Hair follicle dermal papilla cell (primary cell): ENCODE measurements at places on chromosomes 3 and 15. TPM values are rescaled to one million over a fixed set of nuclear protein-coding genes. Genes with fewer than 3 reads are reported as not detected.

The NMNAT3 gene
- total RNA-seq: 0.97 and 1.1 TPM in 2 replicates

The P2RY13 gene
- total RNA-seq: not detected in 2 replicates

The NR2E3 gene
- total RNA-seq: 0.16 TPM in 1 of 2 replicates, not detected in the other

The COMMD4 gene
- total RNA-seq: 47.5 and 56.5 TPM in 2 replicates

The ANKRD28 gene
- total RNA-seq: 213 and 290 TPM in 2 replicates

The FBLN2 gene
- 493 and 624 TPM in 2 replicates for total RNA-seq

The ARHGAP31 gene
- 20.6 and 25.1 TPM in 2 replicates for total RNA-seq

The PDHB gene
- total RNA-seq: 65.8 and 74.2 TPM in 2 replicates

The SPTBN5 gene
- 0.73 and 0.97 TPM in 2 replicates for total RNA-seq

The ATP13A5 gene
- total RNA-seq: not detected in 2 replicates

The FAM81A gene
- total RNA-seq: 0.12 and 0.16 TPM in 2 replicates

The GLDN gene
- total RNA-seq: 9.4 and 18.3 TPM in 2 replicates

The IGDCC3 gene
- total RNA-seq: under 0.01 and 0.16 TPM in 2 replicates

The ISL2 gene
- total RNA-seq: 0.12 TPM in 1 of 2 replicates, not detected in the other

The CTXN2 gene
- total RNA-seq: not detected in 2 replicates
